Stimulated activated CD4-positive, alpha-beta T cell treated with anti-CD3 and anti-CD28 coated beads, TNF-alpha, amount 100 ng/mL, for 24 hours (primary cell): ENCODE measurements at places on chromosomes 11 and 22.

DNA sequence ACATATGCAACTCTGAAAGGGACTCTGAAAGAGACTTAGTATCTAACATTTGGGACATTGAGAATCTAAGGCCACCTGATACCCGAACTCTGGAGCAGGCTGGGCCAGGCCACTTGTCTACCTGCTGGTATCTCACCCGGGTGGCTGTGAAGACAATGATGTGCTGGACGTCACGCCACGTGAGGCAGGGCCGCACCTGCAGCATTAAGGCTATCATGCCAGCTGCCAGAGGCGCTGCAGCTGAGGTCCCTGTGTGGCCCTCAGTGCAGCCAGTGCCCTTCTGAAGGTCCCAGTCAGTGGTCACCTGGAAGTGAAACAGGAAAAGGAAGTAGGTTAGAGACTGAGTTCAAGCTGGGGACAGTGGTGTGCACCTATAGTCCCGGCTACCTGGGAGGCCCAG, 12.4 kb downstream of the PCSK7 start:
- DNase-seq: no peak

GRCh38 chr22:44047891-44048301, 23.8 kb downstream of the PARVB start:
- no peak for DNase-seq

- no peak for DNase-seq
Observed at GRCh38 chr11:112881461-112881860, 79.8 kb upstream of the NCAM1 start.

- no peak for DNase-seq
Observed at GRCh38 chr11:96204366-96204659, 138.7 kb downstream of the MAML2 start.

GRCh38 chr11:125264100-125265022, 99.8 kb downstream of the PKNOX2 start:
- no peak for DNase-seq

DNA sequence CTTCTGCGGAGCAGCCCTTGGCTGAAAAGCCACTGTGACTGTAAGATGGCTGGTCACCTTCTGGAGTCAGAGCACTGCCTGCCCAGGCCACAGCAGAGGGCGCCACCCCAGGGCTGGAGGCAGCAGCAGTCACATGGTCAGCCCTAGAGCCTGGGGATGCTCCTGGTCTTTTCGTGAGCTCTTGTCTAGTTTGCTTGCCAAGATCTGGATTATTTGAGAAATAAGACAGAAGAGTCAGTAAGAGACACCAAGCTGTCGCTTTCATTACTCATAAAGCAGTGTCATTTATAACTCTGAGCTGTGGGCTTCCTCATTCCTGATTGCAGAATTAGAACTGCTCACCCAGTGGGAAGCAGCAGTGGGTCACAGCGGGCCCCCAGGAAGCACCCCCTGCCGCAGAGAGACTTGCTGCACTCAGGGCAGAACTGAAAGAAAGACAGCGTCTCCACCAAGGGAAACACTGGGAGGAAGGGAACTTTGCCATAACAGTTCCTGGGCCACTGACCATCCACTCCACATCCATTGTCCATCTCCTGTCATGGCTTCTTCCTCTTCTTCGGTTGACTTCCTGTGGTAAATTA, 56.7 kb downstream of the PPP6R2 start:
- DNase-seq: no peak
